ENCODE measurements at places on chromosomes 16 and 17.
A peak's percentile ranks its signal among the peaks of the same experiment; 100 is the strongest.

GRCh38 chr16:82197540-82198240 is 27.7 kb upstream of the MPHOSPH6 start:
- DNase-seq, result no peak

- no peak for DNase-seq
Measured at GRCh38 chr16:84916850-84917249, 94.5 kb downstream of the ZDHHC7 start.

DNA sequence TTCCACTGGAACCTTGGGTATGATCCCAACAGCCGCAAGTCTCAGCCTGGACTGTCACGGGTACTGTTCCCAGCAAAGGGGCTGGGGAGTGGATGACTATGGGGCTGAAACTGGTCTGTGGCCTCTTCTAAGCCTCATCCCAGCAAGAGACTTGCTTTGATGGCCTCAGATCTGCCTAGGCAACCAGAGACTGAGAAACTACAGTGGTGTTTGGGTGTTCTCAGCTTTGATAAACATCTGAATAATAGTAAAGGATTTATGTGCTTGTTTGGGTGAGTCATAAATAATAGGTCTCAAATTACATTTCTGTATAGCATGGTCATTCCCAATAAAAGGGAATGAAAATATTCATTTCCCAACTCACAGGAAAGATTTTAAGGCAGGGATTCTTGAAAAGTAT is 30.2 kb upstream of the ULK2 start:
- DNase-seq, result no peak

GRCh38 chr17:350706-351448 is 1.7 kb downstream of the RPH3AL start:
- DNase-seq, result no peak

GRCh38 chr17:10106067-10106466 is 92.3 kb downstream of the GAS7 start:
- DNase-seq, result no peak

GRCh38 chr17:57349541-57350247 is 93.4 kb downstream of the MSI2 start:
- DNase-seq, result peak; percentile 41

GRCh38 chr17:29495011-29495410 is 71.8 kb downstream of the ABHD15 start:
- no peak for DNase-seq

DNA sequence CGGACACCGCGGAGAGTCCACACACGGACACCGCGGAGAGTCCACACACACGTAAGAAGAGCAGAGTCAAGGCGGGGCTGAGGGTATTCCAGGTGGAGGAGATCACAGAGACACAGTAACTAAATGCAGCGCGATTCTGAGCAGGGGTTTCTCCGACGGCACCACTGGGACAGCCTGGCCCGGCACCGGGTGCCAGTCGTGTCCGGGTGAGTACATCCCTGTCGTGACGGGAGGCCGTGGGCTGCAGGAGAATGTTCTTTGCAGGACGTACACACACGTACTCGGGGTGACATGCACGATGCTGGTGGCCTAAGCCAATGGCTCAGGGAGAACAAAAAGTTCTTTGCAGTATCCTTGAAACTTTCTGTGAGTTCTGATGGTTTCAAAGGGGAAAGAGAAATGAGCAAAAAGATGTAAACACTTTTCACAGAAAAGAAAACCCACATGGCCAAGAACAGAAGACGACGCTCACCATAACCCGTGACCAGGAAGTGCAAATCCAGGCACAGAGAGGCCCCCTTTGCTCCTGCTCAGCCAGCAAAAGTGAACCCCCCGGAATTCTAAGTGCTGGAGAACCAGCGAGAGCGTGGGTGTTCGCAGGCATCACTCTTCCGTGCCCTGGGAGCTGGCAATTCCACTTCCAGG is 53.7 kb upstream of the METRNL start:
- no peak for DNase-seq

DNA sequence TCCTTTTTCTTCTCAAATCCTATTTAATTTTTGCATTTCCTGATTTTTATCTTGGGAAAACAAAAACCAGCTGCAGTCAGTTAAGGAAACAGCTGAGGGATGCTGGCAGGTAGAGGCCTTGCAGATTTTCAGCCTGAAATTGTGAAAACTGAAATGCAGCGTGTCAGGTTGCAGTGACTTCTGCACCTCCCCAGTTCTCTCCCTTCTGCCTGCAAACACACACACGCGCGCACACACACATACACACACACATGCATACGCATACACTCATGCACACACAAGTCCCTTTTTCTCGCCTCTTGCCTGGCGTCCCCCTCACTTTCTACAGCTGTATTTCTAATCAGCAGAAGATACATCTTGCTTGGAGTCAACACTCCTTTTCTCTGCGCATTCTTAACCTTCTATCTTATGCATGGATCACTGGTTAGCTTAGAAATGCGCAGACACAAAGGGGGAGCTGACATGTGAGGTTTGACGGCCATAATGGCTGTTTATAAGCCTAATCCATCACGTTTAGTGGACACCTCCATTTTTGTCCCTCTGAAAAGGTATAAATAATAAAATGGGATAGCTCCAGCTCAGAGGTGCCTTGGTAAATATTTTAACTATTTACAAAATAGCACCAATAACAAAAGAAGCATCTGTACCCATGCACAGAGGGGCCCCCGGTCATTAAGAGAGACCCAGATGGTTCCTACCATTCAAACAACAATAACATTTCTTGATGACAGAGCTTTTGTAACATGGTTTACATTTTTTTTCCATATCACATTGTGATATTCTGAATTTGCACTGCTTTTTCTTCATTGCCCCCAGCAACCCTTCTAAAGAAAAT is 392.1 kb upstream of the SALL1 start:
- no peak for DNase-seq

DNA sequence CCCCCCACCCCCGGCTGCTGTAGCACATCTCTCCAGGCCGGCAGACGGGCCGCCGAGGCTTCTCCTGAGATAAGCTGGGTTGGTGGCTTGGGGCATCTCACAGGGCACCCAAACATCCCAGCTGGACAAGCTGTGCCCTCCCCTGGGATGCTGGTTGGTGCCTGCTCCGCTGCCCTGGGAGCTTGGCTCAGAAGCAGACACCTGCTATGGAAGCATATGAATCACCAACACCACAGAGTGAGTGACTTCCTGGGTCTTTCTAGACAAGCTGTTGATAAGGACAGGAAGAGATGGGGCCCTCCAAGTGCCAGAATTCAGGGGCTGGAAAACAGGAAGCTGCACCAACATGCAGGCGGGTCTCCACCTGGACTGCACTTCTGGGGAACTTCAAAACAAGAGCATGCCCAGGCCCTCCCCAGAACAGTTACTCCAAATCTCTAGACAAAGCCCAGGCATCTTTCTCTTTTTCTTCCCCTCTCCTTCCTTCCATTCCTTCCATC is 13.7 kb downstream of the C16orf95 start:
- DNase-seq, result no peak

- no peak for DNase-seq
Measured at GRCh38 chr17:77359236-77359635, 218.5 kb downstream of the SEC14L1 start.

DNA sequence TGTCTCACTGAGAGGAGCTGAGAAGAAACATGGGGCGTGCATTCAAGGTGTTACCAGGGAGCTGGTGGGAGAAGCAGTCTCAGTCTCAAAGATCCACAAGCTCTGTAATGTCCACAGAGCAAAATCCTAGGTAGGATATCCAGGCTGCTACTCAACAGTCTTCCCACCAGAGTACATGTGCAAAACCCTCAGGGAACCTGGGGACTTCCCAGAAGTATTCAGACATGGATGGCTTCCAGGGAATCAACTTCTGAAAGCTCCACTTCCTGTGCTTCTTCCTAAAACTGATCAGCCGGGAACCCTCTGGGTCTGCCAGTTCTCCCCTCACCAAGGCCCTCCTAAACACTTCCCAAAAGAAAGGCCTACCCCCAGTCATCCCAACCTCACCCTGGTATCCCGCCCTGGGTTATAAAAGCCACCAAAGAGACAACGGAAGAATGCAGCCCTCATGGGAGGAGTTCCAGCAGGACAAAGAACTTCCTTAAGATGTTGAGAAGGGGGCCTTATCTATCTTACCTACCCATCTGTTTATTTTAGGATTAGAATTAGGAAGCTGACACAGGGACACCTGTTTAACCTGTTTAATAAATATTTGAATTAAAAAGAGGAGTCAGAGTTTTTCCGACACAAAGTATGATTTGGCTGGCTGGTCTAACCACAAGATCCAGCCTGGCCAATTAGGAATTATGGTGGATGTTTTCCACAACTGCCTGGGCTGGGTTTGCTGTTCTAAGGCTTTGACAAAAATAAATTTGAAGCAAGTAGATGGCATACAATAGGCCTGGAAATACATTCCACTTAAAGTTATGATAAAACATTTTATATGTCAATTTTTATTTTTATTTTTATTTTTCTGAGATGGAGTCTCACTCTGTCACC is 37.0 kb downstream of the CUEDC1 start:
- DNase-seq, result no peak

- DNase-seq, result no peak
Measured at GRCh38 chr17:69228018-69228417, 606 bp downstream of the ABCA10 start.

- no peak for DNase-seq
Measured at GRCh38 chr16:29991571-29991904, 3.9 kb downstream of the HIRIP3 start.

GRCh38 chr17:57407287-57408070 is 151.2 kb downstream of the MSI2 start:
- DNase-seq, result peak; percentile 68

DNA sequence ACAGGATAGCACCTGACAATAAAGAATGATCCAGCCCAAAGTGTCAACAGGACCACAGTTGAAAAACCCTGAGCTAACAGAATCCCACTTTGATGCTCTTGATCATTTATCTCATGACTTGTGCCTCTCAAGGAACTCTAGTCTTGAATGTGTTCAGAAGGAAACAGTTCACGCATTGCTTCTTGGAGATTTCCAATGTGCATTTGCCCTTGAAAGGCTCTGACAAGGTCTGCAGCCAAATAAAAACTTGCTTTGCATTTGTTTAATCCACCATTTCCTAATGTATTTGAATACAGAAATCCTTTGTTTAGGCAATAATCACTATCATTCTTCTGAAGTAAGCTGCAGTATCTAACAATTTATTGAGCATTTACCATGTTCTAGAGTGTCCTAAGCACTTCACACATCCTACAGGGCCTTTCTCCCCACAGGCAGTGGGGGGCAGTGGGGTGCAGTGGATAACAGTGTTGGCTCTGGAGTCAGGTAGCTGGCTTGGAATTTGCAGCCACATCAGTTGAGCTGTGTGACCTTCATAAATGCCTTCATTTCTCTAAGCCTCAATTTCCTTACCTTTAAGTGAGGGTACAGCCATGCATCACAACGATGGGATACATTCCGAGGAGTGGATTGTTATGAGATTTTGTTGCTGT is 239.7 kb downstream of the XYLT1 start:
- DNase-seq, result no peak

- no peak for DNase-seq
Measured at GRCh38 chr16:69193855-69194254, 6.9 kb downstream of the SNTB2 start.

DNA sequence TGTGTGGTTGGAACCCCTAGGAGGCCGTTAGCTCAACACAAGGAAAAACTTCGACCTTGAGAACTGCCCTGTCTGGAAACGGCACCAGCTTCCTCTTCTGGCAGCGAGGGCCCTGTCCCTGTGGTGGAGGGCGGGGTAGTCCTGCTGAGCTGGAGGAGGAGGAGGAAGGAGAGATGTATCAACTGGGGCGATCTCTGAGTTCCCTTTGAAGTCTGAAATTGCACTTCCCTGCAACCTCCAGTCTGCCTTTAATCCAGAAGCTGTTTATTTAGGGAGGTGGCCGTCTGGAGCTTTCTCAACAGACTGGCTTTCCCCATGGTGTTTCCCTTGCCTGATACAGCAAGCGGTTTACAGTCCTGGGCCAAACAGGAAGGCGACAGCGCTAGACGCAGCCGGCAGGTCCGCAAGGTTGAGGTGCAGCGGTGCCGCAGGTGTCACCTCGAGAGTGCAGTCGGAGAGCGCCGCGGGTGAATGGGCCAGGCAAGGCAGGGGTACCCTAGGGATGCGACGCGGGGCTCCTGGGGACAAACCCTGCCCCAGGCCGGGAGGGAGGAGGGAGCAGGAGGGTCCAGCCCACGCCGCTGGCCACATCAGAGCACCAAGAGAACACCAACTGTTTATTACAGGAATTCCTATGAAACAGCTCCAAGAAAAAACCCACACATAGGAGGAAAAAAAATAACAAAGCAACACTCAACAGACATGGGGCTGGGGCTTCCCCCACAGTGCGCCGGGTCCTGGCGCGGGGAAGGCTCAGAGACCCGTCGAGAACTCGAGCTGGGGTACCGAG is 11.4 kb upstream of the MRPS23 start:
- peak; percentile 68 for DNase-seq

- peak; percentile 7 for DNase-seq
Measured at GRCh38 chr16:82639666-82640336, 13.0 kb downstream of the CDH13 start.

DNA sequence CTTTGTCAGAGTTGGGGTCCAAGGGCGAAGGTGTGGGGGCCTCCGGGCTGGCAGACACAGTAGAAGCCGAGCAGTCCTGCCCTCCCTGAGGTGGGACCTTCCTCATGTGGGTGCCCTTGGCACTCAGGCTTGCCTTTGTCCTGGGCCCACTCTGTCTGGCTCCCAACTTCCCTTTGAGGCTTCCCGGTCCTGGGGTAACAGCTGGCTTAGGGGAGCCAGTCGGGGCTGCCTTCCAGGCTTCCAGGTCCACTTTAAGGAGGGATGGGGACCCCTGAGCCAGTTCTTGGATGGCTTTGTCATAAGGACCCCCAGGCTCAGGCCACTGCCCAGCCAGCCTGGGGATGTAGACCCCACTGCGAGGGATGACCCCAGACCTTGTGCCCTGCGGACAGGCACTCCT is 7.8 kb downstream of the GAS2L2 start:
- no peak for DNase-seq

DNA sequence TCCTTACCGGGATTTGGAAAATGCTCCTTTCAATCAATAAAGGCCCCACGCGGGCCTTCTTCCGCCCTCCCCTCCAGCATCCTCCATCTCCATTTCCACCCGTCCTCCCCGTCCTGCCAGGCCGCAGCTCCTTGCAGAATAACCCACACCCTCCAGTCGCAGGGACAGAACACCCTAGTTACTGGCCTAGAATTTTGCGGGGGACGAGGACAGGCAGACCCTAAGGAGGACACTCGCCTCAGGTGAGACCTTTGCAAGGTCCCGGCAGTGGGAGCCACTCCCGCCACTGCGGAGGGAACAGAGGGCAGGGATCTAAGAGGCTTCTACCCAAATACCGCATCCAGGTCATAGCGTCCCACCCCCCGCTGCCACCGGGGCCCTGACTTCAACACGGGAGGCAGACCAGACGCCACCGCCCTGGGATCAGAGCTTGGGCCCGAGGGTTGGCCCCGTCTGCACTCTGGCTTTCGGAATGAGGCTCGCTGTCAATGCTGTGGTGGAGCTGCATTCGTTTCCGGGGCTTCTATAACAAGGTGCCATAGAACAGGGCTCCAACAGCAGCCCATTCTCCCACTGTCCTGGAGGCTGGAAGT is 26.8 kb downstream of the SLC25A10 start:
- DNase-seq, result no peak

All from NCI-H1417 (cell line).